Stomach (tissue), 19 donors: ENCODE measurements at places on chromosomes 1 and 21. TPM values are rescaled to one million over a fixed set of nuclear protein-coding genes. Genes with fewer than 3 reads are reported as not detected.

The OR13G1 gene
- total RNA-seq: not detected

The PRR9 gene
- total RNA-seq: not detected

The CFHR4 gene
- not detected for total RNA-seq

The GJA8 gene
- total RNA-seq: not detected

The GNAT2 gene
- total RNA-seq: not detected

The FAM72D gene
- not detected for total RNA-seq

The RAD54L gene
- 99.6 TPM for total RNA-seq

DNA sequence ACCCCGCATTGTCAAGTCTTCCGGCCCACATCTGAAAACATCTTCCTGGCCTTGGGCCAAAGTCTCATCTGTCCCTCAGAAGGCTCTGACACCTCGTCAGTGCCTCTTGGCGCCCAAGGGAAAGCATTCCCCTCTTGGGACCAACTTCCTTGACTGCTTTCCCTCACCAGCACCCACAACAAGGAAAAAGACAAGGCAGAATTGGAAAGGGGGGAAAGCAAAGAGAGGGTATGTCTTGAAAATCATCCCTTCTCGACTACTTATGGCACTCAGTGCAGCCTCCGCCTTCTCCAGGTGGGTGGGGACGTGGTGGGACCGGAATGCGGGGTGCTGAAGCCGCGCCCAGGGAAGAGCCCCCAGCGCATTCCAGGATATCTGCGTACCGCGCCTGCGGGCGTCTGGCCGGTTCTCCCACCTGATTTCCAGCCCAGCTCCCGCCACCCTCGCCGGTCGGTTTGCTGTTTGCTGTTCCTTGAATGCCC, 554 bp upstream of the SLC39A1 start:
- peak overlapping the region; percentile 97 for H3K27ac ChIP-seq
- peak; percentile 88 for DNase-seq
- peak overlapping the region; percentile 84 for H3K4me3 ChIP-seq
- peaks cover 44% of the 10 kb centered on the region for H3K4me1 ChIP-seq
- peaks cover 19% of the 10 kb centered on the region for H3K36me3 ChIP-seq
- no peaks in the 10 kb centered on the region for H3K27me3 ChIP-seq

GRCh38 chr1:47803815-47804501, 193.2 kb downstream of the TRABD2B start:
- no peaks in the 10 kb centered on the region for H3K27me3 ChIP-seq
- H3K4me3 ChIP-seq: no peak overlapping the region
- H3K36me3 ChIP-seq: no peaks in the 10 kb centered on the region

GRCh38 chr1:211196880-211197279, 62.3 kb upstream of the RCOR3 start:
- H3K4me1 ChIP-seq: no peaks in the 10 kb centered on the region
- no peak for DNase-seq
- no peak overlapping the region for H3K4me3 ChIP-seq
- no peaks in the 10 kb centered on the region for H3K27me3 ChIP-seq
- H3K27ac ChIP-seq: no peak overlapping the region

GRCh38 chr1:40064797-40065499, 24.4 kb downstream of the CAP1 start:
- no peaks in the 10 kb centered on the region for H3K27me3 ChIP-seq
- H3K4me1 ChIP-seq: peaks cover 5% of the 10 kb centered on the region
- H3K27ac ChIP-seq: no peak overlapping the region
- peaks cover 100% of the 10 kb centered on the region for H3K36me3 ChIP-seq
- peak; percentile 19 for DNase-seq

DNA sequence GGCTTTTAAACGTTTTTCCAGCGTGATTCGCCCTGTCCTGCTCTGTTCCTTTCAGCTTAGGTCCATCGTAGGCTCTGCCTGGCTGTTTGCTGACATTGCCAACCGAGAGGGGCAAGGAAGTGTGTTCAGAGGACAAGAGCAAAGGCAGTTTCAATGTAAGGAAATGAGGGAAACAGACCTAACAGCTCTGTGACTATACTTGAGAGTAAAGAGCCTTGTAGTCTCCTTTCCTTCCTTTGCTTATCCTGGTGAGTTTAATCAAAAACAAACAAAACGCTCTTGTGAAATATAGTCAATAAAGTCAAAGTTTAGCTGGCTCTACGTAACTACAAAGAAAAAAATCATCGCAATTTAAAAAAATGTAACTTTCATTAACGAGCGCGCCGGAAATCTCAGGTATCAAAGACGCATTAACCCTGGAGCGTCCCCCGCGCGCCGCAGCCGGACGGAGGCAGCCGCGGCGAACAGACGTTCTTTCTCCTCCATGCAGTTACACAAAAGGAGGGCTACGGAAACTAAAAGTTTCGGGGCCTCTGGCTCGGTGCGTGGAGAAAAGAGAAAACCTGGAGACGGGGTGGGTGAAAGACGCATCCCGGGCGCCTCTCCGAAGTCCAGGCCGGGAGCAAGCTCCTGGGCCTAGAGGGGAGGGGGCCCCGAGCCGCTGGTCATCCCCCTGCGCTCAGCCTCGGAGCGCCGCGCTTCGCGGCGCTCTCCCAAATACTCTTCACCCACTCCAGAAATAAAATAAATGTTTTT, 617 bp upstream of the ADGRL2 start:
- H3K36me3 ChIP-seq: no peaks in the 10 kb centered on the region
- no peaks in the 10 kb centered on the region for H3K27me3 ChIP-seq
- DNase-seq: peak; percentile 91
- peak overlapping the region; percentile 79 for H3K4me3 ChIP-seq
- peak overlapping the region; percentile 93 for H3K27ac ChIP-seq
- peaks cover 23% of the 10 kb centered on the region for H3K4me1 ChIP-seq

GRCh38 chr1:107993920-107994319, 28.9 kb upstream of the VAV3 start:
- no peak overlapping the region for H3K4me3 ChIP-seq
- DNase-seq: no peak
- no peaks in the 10 kb centered on the region for H3K36me3 ChIP-seq
- H3K4me1 ChIP-seq: no peaks in the 10 kb centered on the region
- no peaks in the 10 kb centered on the region for H3K27me3 ChIP-seq

- H3K27me3 ChIP-seq: no peaks in the 10 kb centered on the region
- H3K36me3 ChIP-seq: no peaks in the 10 kb centered on the region
- H3K4me3 ChIP-seq: no peak overlapping the region
- DNase-seq: no peak
These were observed 161.4 kb downstream of the UCK2 start for GRCh38 chr1:165988817-165989216.

GRCh38 chr1:27589841-27590426, 14.0 kb downstream of the AHDC1 start:
- H3K36me3 ChIP-seq: no peaks in the 10 kb centered on the region
- H3K4me3 ChIP-seq: no peak overlapping the region
- no peak overlapping the region for H3K27ac ChIP-seq
- H3K4me1 ChIP-seq: peaks cover 93% of the 10 kb centered on the region

GRCh38 chr1:73953186-73953585, 244.8 kb downstream of the LRRIQ3 start:
- no peak overlapping the region for H3K4me3 ChIP-seq
- H3K27me3 ChIP-seq: no peaks in the 10 kb centered on the region
- DNase-seq: no peak
- H3K27ac ChIP-seq: no peak overlapping the region
- no peaks in the 10 kb centered on the region for H3K4me1 ChIP-seq

- DNase-seq: no peak
- no peak overlapping the region for H3K27ac ChIP-seq
- H3K36me3 ChIP-seq: peaks cover 12% of the 10 kb centered on the region
- peaks cover 57% of the 10 kb centered on the region for H3K4me1 ChIP-seq
- H3K27me3 ChIP-seq: no peaks in the 10 kb centered on the region
- peak overlapping the region; percentile 88 for H3K4me3 ChIP-seq
These were observed 1.5 kb downstream of the MIB2 start for GRCh38 chr1:1616838-1617237.

- H3K27me3 ChIP-seq: no peaks in the 10 kb centered on the region
- H3K27ac ChIP-seq: no peak overlapping the region
- no peak overlapping the region for H3K4me3 ChIP-seq
- no peaks in the 10 kb centered on the region for H3K4me1 ChIP-seq
- DNase-seq: no peak
These were observed 3.9 kb downstream of the OVAAL start for GRCh38 chr1:180562640-180563025.

GRCh38 chr1:70061231-70061630, 144.1 kb downstream of the LRRC40 start:
- H3K4me3 ChIP-seq: no peak overlapping the region
- no peaks in the 10 kb centered on the region for H3K27me3 ChIP-seq
- no peaks in the 10 kb centered on the region for H3K36me3 ChIP-seq
- no peaks in the 10 kb centered on the region for H3K4me1 ChIP-seq

GRCh38 chr1:59640851-59641250, 173.9 kb upstream of the HOOK1 start:
- no peak overlapping the region for H3K4me3 ChIP-seq
- peaks cover 10% of the 10 kb centered on the region for H3K4me1 ChIP-seq
- no peak for DNase-seq
- no peak overlapping the region for H3K27ac ChIP-seq
- H3K27me3 ChIP-seq: no peaks in the 10 kb centered on the region

GRCh38 chr1:248791010-248791409, 34.7 kb downstream of the SH3BP5L start:
- H3K27ac ChIP-seq: no peak overlapping the region
- H3K4me1 ChIP-seq: peaks cover 5% of the 10 kb centered on the region
- no peak for DNase-seq
- H3K27me3 ChIP-seq: no peaks in the 10 kb centered on the region

GRCh38 chr1:204756349-204756748, 70.8 kb upstream of the LRRN2 start:
- no peak overlapping the region for H3K4me3 ChIP-seq
- H3K27ac ChIP-seq: no peak overlapping the region
- H3K27me3 ChIP-seq: no peaks in the 10 kb centered on the region

- H3K4me3 ChIP-seq: no peak overlapping the region
- H3K27ac ChIP-seq: no peak overlapping the region
- no peaks in the 10 kb centered on the region for H3K36me3 ChIP-seq
- no peak for DNase-seq
- no peaks in the 10 kb centered on the region for H3K27me3 ChIP-seq
- H3K4me1 ChIP-seq: peaks cover 3% of the 10 kb centered on the region
These were observed 15.6 kb upstream of the CDCP2 start for GRCh38 chr1:54168206-54168965.

- no peaks in the 10 kb centered on the region for H3K27me3 ChIP-seq
- no peak overlapping the region for H3K4me3 ChIP-seq
- no peak for DNase-seq
- peaks cover 53% of the 10 kb centered on the region for H3K36me3 ChIP-seq
- H3K4me1 ChIP-seq: peaks cover 68% of the 10 kb centered on the region
These were observed 5.8 kb downstream of the PFKL start for GRCh38 chr21:44305691-44306090.

GRCh38 chr1:167328816-167329483, 108.3 kb downstream of the POU2F1 start:
- DNase-seq: no peak
- H3K27ac ChIP-seq: no peak overlapping the region
- no peaks in the 10 kb centered on the region for H3K27me3 ChIP-seq
- H3K4me1 ChIP-seq: peaks cover 34% of the 10 kb centered on the region
- H3K4me3 ChIP-seq: no peak overlapping the region

DNA sequence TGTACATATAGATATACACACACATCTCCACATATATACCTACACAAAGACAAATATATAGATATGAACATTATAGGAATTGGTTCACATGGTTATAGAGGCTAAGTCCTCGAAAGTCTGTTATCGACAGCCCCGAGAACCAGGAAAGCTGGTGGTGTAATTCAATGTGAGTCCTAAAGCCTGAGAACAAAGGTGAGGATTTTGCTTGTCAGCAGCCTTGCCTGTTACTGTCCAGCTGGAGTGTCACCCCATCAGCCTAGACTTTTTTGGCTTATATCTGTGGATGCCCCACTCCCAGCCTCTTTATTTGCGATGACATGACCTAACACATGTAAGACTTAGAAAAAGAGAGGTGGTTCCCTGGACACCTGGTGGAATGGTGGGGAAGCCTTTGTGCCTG, 97.0 kb downstream of the GIPC2 start:
- H3K4me1 ChIP-seq: peaks cover 8% of the 10 kb centered on the region
- H3K27ac ChIP-seq: no peak overlapping the region
- DNase-seq: no peak
- H3K4me3 ChIP-seq: no peak overlapping the region
